Lung (tissue), 17 donors: ENCODE measurements at places on chromosomes 1 and 21.

- DNase-seq, result peak; percentile 18
These were observed 506.6 kb upstream of the PTBP2 start for GRCh38 chr1:96214982-96215381.

DNA sequence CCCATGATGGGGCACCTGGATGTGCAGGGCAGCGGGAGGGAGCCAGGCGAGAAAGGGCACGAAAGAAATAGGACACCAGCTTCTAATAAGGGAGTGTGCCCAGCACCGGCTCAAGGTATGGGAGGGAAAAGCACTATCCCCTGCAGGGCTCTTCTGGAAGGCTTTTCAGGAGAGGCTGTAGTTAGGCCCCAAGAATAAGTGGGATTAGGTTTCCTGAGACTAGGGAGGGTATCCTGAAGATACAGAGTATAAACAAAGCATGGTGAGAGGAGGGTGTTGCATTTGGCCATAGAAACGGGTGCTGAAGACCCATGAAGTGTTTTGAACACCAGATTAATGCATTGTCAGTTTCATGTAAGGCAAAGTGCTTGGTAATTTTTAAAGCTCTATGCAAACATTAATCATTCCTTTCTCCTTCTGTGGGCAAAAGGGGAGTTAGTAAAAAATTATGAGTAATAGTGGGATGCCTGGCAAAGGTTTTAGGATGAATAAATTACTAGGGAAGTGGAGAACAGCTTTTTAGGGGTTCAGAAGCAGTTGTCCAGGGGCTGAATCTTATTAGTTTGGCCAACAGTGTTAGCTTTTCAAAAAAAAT, 74.0 kb downstream of the SYT6 start:
- no peak for DNase-seq

DNA sequence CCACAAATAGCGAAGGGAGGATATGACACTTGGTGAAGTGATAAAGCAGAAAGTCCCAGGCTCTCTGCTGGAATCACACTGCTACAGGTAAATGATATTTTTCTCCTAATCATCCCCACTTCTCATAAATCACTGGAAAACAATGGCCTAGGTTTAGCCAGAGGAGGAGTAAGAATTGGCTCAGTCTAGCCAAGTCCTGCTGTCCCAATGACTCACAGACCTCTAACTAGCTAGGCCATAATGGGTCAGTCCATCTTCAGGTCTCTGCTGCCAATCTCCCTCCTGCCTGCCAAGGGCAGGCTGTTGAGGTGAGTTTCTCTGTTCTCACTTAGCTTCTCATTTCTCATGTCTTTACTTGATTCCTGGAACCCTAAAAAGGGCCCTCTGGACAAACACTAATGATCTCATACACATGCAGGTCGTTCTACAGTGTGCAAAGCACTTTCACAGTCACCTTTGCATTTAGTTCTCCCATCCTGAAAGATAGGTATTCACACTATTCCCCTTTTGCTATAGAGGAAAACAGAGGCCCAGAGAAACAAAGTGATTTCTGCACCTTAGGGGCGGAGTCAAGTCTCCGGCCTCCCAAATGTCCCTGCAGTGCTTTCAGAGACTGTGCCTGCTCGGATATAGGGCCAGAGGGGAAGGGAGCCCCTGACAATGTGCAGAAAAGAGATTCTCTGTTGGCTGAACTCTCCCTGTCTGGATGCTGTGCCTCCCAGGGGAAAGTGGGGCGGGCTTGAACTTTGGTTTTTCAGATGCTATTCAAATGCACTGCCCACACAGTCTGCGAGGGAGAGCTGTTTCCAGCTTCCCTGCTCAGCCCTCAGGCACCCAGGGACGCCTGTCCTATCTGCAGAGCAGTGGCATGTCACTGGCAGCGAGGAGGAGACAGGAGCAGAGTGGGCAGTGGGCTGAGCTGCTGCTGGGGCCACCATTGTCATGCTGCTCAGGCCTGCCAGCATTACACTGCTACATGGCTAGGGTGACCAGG, 3.9 kb upstream of the CDK18 start:
- no peak for DNase-seq

DNA sequence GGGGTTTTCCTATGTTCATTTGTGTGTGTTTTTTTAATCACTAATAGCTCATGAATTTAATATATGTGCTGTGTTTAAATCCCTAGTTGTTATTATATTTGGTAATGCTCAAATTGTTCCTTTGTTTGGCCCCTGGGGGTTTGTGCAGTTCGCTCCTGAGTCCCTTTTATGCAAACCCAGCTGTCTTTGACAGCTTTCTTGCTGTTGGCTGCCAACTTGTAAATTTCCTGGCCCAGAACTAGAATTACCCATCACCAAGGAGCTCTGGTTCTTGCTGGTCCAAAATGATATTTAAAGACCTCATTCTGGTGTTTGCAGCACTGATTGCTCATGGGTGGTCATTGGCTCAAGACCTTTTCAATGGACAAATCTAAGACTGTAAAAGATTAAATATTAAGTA, 39.6 kb upstream of the PGBD5 start:
- DNase-seq, result no peak

DNA sequence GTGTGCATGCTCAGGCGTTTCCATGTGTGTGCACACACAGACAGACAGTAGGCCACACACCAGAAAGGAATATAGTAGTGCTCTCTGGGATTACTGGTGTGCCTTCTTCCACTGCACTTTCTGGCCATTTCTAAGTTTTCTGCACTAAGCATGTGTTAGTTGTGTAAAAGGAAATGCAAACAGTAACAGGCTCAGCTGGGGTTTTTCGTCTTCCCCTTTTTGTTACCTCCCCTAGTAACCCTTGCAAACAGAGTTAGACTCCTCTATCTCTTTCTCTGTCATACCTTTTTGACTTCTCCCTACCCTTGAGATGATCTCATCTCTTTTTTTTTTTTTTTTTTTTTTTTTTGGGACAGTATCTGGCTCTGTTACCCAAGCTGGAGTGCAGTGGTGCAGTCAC, 196.3 kb downstream of the SDCCAG8 start:
- no peak for DNase-seq

GRCh38 chr1:78329475-78329874, 161.3 kb upstream of the PTGFR start:
- DNase-seq, result no peak

- no peak for DNase-seq
These were observed 53.3 kb upstream of the HMGB4 start for GRCh38 chr1:33810571-33810970.

DNA sequence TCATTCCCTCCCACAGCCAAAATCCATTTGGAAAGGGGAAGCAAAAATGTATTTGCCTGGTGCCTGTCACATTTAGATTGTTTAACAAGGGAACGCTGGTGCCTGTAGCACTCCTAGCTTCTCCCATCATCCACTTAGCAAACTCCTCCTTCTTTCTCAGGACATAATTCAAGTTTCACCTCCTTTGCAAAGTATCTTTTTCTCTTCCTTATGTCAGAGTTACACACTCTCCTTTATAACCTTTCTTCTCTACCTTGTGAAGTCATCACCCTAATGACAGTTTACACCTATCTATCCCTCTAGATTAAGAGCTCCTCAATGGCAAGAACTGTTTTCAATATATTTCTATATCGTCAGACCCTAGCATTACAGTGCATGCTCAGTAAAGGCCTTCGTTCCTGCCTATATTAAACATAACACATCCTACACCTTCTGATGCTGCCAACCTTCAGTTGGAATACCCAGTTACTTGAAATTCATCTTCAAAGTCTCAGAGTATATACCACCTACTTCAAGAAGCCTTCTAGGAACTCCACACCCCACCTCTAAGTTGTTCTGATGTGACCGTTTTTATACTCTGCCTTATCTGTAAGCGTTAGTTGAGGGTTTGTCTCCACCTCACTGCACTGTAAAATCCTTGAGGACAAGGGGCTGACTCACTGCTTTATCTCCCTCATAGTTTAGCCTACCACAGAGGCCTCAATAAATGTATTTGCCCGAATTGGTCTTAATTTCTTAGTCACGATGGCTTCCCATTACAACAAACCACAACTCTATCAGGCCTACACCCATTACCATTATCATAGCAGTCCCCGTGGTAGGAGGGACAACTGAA, 1.0 kb upstream of the EPS15 start:
- DNase-seq, result no peak

DNA sequence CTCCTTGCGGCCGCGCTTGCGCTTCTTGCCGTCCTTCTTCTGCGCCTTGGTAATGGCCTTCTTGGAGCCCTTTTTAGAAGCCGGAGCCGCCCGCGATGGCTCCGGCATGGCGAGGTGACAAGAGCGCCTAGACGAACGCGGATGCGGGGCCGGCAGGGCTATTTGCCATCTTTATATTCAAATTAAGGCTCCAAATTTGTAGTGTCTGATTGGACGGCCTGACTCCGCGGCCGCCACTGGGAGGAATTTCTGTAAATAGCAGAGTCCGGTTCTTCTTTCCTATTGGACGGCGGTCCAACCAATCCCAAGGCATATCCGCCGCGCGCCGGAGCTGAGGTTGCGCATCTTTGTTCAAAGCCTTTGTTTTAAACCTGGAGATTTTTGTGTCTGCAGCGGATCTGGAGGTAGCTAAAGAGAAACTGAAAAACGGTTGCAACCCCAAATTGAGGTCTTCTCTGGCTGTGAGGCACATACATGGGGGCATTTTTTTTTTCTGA, 22.6 kb upstream of the RNF187 start:
- peak; percentile 84 for DNase-seq

GRCh38 chr1:236850077-236850979, 55.2 kb downstream of the MTR start:
- no peak for DNase-seq

DNA sequence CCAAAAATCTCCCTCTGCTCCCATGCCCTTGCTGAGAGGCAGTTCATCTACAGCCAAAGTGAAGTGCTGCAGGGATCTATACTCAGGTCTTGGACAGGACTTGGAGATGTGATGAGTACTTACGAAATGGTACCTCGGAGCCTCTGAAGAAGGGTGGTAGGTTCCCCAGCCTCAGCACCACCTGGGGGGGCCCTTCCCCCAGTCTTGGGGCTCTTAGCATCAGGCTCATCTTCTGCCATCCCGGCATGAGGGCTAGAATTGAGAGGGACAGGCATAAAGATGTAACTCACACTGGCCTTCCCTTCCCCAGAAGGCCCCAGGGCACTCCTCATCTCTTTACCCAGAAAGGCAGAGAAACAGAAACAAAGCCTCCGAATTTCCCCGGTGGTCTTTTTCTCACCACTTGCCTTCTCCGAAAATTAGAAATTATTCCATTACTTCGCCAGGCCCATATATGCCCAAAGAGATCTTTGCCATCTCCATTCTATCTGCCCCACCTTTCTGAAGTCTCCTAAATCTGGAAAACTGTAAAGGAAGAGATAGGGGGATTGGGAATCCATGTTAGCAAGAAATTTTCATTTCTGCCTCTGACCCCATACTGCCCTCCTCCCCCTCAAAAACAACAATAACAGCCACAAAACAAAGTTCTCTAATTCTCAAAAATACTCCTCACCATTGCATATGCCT, 827 bp downstream of the RFX5 start:
- no peak for DNase-seq

- DNase-seq, result no peak
These were observed 365.7 kb upstream of the USP24 start for GRCh38 chr1:55580845-55581332.

GRCh38 chr1:192826791-192827546, 18.1 kb downstream of the RGS2 start:
- DNase-seq, result no peak

DNA sequence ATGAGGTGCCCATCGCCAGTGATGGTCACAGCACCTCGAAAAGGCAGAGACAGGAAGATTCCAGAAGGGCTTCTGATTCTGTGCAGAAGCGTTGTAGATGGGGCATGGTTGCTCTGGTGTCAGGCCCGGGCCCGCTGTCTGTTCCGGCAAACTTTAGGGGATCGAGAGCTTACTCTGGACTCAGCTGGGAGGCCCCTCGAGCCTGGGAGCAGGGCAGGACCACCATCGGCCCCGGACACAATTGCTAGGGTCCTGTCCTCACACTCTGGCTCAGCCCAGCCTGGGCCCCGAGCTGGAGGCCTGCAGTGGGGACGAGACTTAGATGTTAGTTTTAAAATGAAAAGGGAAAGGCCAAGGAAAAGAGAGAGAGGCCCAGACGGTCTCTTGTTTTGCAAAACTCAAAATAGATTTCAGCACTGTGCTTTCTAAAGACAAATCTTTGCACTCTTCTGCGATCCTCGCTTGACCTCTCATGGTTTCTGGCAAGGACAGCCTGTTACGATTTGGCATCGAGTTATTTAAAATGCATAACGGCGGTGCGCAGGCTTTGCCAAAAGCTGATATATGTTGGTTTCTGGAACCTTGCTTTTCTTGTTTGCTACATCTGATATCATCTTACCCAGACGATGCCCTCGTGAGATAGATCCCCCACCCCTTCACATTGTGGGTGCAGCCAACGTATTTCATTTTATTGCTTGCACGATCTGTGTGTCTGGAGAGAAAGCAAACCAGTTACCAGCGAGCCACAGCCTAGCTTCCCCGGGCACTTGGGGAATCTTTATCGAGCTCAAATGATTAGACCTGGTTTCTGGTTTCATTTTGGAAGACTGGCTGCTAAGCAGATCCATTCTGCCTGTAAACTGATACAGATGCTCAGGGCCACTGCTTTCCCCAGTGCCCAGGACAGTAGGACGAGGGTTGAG, 58.0 kb downstream of the PRDM16 start:
- peak; percentile 56 for DNase-seq

DNA sequence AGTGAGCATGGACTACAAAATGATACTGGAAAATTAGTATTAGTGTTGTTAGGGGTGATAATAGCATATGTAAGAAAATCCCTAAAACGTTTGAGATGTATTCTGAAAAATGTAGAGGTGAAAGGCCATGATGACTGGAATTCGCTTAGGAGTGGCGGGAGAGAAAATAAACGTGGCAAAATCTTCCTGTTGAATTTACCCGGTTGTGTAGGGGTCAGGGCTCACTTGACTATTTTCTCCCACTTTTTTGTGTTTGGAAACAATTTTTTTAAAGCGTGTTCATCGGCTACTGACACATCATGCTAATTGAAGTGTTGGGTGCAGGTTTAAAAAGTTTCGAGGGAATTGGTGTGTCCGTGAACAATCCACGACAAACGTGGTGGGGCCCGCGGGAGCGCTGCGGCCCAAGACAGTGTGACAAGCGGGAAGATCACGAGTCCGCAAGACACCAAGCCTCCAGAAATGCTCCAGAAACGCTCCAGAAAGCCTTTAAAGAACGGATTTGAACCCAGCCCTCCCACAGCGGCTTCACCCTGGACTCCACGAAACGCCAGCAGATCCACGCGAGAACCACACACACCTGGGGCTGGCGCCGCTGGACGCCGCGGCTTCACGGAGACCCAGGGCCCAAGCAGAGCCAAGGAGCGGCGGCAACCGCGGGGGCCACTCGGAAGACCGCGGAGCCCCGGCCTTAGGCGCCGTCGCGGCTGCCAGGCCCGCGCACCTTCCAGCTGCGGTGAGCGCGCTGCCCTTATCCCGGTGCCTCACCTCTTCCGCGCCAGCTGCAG, 573 bp downstream of the PSMG1 start:
- DNase-seq, result peak; percentile 70

DNA sequence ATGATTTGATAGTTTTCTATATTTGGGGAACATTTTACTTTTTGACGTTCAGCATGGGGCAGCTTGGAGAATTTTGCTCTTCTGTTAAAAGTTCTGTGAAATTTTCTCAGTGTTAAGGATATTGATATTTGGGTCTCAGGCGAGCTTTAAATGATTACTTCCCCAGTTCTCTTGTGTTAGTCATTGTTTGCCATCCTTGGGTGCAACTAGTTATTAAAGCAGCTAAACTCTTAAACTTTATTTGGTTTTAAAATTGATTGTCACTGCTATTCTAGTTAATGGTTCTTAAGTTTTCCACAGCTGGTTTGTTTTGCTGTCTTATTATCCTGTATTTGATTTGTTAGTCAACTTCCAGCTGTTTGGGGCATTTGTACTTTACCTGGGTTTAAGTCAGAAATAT, 9.0 kb downstream of the COG2 start:
- DNase-seq, result no peak
